Stimulated activated CD8-positive, alpha-beta memory T cell treated with anti-CD3 and anti-CD28 coated beads, Interleukin-7, amount 100 ng/mL, for 1 hour (primary cell): ENCODE measurements at places on chromosomes 2 and 18.

GRCh38 chr2:131394147-131394931 is 30.4 kb upstream of the RAB6D start:
- no peak for DNase-seq

GRCh38 chr2:241772063-241772499 is 4.5 kb upstream of the GAL3ST2 start:
- no peak for DNase-seq

- DNase-seq, result no peak
These were observed 109.1 kb upstream of the OTOS start for GRCh38 chr2:240249423-240250149.

- DNase-seq, result no peak
These were observed 438.6 kb downstream of the TXNL1 start for GRCh38 chr18:56199580-56200330.

DNA sequence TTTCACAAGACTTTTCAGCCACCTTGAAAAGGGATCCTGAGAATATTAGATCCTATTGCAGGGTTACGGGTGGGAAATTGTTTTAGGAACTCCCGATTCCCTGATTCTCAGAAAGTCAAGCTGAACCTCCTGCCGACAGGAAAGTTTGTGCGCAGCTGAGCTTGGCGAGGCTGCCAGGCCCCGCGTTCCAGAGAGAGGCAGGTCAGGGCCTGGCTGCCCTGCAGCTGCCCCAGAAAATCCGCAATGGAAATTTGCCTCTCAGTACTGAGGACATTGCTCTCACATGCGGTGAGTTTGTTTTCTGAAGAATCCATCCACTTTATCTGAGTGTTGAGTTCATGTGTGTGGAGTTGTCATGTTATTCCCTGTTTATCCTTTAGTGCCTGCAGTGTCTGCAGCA is 144.2 kb downstream of the RTP5 start:
- no peak for DNase-seq

DNA sequence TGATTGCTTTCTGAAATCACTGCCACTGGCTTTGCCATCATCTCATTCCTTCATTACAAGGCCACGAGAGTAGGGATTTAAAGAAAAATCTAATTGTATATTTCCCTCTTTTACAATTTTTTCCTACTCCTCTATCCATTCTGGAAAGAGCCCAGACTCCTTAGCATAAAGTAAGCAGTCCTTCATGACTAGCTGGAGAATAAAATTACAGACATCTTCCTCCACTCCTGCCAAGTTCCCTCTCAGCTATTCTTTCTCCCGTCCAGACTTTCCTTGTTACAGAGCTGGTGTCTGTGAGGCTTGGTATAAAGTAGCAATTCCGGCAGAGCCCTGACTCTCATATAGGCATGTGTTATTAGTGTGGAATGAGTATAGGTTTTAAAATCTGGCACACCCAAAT is 806.8 kb downstream of the PLCL1 start:
- no peak for DNase-seq

DNA sequence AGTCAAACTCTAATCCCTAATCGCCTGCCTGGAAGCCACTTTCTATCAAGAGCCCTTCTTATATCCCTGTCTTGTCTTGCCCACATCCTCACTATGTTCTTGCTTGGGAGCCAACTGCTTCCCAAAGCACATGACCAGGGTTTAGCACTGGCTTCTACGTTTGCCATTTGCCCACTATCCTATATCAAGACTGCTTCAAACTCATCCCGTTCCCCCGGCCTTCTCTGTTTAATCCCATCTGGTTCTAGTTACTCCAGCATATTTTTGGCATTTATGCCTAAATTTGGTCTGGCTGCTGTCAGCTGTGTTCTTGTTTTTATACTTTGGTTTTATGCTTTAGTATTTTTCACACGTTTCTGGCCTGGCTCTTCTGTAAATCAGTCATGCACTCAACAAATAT is 40.2 kb downstream of the POLR1A start:
- DNase-seq, result no peak

- no peak for DNase-seq
These were observed 30.7 kb upstream of the TXNDC2 start for GRCh38 chr18:9854801-9855676.

- no peak for DNase-seq
These were observed 238.4 kb downstream of the CMPK2 start for GRCh38 chr2:6627316-6627715.

DNA sequence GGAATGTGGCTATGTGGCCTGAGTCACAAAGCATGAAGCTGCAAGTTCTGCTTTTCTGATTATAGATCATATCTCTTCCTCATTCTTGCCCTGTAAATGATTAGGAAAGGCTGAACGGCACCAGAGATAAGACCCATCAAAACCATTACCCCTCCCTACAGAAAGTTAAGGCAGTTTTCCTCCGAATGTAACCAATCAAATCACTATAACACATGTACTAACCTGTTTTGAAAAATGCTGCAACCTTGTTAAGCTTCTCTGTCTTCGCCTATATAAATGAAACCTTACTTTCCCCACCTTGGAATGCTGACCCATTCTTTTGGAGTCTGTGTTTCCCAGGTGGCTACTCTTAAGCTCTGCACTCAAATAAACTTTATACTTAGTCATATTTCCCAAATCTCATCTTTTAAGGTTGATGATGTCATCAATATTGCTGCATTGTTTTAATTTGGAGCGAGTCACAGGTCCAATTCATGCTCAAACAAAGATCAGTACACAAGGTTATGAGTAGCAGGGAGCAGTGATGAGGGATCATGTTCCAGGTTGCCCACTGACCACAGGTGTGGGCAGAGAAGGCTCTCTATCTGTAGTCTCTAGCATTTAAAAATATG is 662.3 kb downstream of the IRS1 start:
- DNase-seq, result no peak

DNA sequence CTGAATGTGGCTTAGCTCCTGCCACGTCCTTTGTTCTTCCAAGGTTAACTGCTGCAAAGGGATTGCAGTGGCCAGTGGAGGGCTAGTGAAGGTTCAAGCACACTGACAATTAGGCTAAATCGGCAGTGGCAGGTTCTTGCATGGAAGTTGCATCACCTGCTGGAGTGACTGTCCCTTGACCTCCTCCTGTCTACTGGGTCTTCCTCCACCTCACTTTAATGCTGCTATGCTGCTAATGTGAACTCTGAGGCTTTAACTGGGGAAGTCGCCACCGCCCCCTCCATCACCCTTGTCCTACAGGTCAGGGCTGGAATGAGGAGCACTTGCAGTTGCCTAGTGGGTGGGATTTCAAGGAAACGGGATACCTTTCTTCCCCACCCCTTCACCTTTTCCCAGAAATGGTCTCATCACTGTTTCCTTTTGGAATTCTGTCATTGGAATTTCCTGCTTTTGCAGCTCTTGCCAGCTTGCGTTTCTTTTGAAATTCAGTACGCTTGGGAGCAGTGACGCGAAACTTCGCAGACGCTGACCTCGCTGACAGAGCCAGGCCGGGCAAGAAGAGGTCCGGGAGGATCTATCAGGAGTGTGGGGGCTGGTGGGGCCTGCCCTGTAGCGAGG is 150.3 kb downstream of the SH3RF3 start:
- DNase-seq, result no peak

DNA sequence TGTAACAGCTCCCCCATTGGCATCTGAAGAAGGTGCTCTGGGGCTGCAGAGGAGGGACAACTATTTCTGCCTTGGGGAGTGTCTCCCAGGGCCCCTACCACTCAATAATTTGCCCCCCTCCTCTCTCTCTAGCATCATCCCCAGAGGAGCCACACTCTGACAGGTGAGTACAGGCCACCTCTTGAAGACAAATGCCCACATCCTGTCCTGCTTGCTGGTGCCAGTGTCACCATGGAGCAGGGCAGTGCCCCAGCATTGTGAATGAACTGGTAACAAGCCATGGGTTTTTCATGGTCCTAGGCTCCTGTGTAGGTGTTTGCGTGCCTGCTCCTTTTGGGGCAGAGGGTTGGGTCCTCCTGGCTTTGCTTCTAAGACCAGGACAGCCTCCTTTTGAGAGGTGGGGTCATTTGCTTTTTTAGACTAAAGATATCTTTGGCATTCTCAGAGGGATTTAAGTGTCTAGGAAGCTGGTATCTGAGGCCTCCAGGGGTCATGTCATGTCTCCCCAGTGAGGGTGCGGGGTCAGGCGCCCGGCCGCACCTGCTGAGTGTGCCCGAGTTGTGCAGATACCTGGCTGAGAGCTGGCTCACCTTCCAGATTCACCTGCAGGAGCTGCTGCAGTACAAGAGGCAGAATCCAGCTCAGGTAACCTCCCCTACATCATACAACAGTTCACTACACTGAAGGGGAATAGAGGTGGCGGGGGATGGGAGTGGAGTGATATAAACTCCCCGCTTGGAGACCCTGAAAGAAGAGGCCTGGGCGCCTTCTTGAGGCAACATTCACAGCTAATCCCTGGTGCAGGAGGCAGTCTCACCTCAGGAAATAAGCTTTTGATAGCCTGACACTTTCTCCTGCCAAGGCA is 1.8 kb downstream of the RETREG2 start:
- no peak for DNase-seq

GRCh38 chr18:74977041-74977440 is 231.9 kb downstream of the PTGR3 start:
- no peak for DNase-seq

DNA sequence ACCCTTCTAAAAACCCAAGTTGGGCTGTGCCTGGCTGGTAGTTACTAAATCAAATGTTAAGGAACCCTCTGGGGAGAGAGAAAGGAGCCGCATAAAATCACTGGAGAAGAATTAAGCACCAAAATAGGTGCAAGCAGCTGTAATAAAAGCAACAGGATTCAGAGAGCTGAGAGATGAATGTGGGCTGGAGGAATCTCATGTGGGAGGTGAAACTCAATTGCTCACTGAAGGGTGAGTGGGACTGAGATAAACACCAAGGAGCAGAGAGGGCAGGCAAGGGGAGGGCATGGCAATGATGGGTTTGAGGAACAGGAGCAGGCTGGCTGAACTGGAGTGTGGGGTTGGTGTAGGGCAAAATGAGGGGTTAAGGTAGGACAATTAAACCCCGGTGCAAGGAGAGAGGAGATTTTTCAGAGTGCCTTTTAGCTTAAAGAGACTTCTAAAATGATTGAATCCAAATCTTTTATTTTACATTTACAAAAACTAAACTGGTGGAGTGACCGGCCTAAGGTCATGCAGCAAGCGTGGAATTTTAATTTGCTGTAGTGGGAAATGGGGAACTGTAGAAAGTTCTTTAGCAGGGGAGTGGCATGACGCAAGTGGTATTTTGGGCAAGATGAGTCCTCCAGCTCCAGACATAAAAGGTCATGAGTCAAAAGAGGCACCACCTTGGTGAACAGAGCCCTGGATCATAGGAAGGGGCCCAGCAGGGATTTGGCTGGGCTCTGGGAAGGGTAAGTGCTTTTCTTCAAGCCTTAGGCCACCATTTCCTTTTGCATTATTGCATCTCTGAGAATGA is 10.5 kb downstream of the PLB1 start:
- no peak for DNase-seq

GRCh38 chr2:230052299-230052698 is 16.4 kb downstream of the SLC16A14 start:
- DNase-seq, result no peak

DNA sequence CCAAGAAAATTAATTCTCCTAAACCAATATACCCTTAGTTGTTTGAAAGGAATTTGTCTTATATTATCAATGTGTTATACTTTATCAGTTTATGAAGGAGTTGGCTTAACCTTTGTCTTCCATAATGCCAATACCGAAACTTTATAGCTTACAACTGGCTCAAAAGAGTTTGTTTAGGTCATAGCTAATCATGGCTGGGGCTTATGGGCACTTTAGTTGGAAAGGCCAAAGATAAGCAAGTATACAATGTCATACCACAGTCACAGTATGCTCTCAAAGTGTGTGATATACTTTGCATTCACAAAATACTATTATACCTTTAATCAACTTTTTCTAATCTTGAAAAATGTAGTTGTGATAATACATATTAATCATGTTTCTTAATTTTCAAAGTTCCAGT is 2.3 kb downstream of the KLHL41 start:
- no peak for DNase-seq

DNA sequence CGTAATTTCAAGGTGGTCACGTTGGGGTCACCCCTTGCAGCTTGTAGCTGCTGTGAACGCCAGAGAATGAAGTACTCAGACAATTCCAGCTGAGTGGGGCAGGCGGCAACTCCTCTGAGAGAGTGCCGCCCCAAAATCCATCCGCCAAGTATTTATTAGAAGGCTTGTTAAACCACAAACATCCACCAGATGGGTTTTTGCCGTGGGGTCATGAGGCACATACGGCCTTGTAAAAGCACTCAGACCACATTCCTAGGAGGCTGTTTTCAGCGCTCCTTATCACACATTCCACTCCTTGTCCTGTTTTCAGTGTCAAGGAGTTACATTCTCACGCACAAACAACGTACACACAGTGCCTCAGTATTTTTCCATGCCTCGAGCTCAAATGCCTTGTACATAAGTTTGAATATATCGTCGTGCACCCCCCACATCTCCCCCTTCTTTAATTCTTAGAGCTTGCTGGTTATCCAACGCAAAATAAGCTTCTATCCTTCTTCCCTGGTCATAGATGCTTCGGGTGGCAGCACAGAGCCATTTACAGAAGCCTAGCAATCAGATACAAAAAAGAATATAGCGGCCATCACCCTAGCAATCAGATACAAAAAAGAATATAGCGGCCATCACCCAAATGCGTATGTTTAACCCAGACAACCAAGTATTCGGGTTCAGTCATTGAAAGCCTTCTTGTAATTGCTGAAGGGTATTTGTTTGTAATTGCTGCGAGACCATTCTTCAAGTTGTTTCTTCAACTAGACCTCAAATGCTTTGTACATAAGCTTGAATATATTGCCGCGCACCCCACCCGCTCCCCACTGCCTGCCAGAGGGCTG is 7.3 kb downstream of the ALPP start:
- DNase-seq, result no peak

- no peak for DNase-seq
These were observed 170.4 kb upstream of the SESTD1 start for GRCh38 chr2:179435000-179435399.

GRCh38 chr2:116696223-116696622 is 1118.3 kb upstream of the DDX18 start:
- DNase-seq, result no peak

DNA sequence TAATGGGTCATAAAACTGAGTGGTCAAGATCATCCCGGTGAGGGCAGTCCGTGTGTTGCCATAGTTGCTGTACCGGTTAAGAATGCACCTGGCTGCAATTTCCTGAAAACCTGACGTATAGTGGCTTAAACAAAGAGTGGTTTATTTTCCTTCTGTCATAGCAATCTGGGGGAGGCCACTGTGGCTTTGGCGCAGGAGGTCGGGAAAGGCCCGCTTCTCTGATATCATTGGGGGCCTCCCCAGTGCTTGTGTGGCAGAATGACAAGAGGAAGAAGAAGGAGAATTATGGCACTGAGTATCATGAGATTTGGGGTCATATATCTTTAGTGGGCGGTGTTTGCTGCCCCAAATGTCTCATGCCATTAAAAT is 4.4 kb downstream of the C2orf92 start:
- DNase-seq, result no peak

DNA sequence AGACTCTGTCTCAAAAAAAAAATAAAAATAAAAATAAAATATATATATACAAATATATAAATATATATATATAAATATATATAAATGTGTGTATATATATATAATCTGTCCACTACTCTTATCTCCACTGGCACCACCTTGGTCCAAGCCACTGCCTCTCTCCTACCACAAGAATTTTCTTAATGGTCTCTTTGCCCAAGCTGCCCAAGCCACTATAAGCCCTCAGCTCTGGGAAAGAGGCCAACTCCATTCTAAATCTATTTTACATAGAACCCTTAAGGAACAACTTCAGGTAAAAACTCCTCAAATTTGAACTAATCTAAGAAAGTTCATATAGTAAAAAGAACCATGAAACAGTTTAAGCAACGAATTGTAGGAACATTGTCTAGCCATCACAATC is 45.6 kb upstream of the GREB1L start:
- no peak for DNase-seq

- DNase-seq, result no peak
These were observed 557 bp upstream of the GREB1L start for GRCh38 chr18:21241301-21242048.
